ENCODE measurements at places on chromosomes 11 and 22.

GRCh38 chr22:41777749-41778425 lies 22.6 kb upstream of the CCDC134 start:
- no peak for DNase-seq

DNA sequence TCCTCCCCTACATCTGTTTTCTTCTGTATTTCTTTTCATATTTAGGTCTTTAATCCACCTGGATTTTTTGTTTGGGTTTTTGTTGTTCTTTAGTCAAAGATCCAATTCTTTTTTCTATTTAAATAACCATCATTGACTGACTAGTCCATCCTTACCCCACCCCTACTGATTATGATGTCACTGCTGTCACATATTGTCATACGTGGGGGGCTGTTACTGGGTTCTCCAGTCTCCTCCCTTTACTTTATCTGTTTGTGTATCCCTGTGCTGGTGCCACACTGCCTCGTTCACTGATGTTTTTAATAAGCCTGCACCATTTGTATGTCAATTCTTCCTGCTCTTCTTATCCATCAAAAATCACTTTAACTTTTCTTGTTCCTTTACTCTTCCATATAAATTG lies 6.9 kb upstream of the DCPS start:
- no peak for DNase-seq

DNA sequence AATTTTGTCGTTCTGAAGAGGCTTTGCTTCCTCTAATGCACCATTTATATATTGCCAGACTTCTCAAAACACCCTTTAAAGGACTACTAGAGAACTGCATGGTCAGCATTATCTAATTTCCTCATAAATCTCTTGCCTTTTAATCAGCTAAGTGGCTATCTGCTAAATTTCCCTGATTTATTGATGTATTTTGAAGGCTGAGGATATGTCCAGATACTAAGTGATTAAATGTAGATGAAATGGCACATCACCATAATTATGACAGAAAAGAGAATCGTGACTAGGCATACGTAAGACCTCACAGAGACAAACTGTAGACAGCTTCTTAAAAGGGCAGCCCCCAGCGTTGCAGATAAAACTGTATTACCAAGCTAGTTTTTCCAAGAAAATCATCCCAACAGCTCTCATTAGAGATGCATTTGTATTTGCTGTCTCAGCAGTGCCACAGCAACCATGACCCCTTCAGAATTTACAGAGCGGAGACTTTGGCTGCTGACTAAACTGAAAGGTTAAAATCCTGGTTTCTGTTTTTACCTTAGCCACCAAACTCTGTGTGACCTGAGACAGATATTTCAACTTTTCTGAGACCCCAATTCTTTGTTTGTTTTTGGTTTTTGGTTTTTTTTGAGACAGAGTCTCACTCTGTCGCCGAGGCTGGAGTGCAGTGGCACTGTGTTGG lies 67.1 kb upstream of the SLN start:
- no peak for DNase-seq

GRCh38 chr22:21660904-21661303 lies 4.9 kb upstream of the PPIL2 start:
- DNase-seq, result no peak

- no peak for DNase-seq
Measured at GRCh38 chr22:40367342-40367741, 3.1 kb upstream of the SGSM3 start.

DNA sequence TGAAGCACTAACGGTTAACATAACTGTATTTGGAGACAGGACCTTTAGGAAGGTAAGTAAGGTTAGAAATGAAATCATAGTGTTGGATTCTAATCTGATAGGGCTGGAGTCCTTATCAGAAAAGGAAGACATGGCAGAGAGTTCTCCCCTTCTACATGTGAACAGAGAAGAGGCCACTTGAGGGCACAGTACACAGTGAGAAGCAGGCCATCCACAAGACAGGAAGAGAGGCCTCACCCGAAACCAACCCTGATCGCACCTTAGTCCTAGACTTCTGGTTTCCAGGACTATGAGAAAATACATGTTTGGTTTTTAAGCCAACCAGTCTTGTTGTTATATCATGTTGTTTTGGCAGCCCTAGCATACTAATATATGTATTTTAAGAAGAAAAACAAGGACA lies 170.0 kb downstream of the LRRC4C start:
- no peak for DNase-seq

- no peak for DNase-seq
Measured at GRCh38 chr11:64007629-64008282, 21.5 kb downstream of the OTUB1 start.

Data from NCI-H446 treated with DMSO at 0.1 percent for 48 hours (cell line).